ENCODE measurements at places on chromosomes 5 and 9.

DNA sequence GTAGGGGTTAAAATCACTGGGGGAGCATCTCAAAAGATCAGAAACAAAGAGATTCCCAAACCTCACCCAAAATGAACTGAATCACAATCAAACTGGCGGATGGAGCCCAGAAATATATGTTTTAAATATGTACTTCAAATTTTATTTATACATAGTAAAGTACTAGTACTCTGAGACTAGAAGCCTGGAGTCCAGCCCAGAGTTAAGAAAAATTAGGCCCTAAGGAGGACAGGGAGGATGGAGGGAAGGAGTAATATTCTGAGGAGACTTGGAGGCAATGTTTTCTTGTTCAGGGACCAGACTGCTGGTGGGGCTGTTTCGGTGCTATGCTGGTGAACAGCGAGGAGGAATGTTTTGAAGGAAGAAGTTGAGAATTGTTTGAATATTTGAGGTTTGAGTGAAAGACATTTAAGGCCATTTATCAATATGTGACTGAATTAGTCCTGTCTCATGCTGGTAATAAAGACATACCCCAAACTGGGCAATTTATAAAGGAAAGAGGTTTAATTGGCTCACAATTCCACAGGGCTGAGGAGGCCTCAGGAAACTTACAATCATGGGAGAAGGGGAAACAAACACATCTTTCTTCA, 552.4 kb upstream of the DAB2 start:
- no peak for DNase-seq

GRCh38 chr5:86880785-86881492, 263.2 kb downstream of the COX7C start:
- no peak for DNase-seq

- peak; percentile 62 for DNase-seq
These were observed 54.9 kb upstream of the N4BP3 start for GRCh38 chr5:178058321-178059012.

DNA sequence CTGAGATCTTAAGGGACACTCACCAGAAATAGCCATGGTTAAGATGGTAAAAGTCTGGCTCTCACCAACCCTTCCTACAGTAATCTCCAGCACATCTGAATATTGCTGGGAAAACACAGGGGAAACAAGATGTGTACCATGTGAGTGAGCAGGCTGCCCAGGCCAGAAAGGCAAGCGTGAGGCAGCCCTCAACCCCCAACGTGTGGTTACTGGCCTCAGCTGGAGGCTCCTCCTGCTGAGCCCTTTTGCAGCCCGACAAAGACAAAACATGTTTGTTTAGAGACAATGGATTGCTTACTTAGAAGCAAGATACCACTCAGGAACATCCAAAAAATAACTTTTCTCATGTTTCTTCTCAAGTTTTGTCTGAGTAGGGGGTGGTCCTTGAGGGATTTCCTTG, 16.6 kb downstream of the ZFP62 start:
- no peak for DNase-seq
